ENCODE measurements at places on chromosomes 3 and 15.

GRCh38 chr3:153829606-153830170 lies 291.5 kb upstream of the ARHGEF26 start:
- DNase-seq, result no peak

DNA sequence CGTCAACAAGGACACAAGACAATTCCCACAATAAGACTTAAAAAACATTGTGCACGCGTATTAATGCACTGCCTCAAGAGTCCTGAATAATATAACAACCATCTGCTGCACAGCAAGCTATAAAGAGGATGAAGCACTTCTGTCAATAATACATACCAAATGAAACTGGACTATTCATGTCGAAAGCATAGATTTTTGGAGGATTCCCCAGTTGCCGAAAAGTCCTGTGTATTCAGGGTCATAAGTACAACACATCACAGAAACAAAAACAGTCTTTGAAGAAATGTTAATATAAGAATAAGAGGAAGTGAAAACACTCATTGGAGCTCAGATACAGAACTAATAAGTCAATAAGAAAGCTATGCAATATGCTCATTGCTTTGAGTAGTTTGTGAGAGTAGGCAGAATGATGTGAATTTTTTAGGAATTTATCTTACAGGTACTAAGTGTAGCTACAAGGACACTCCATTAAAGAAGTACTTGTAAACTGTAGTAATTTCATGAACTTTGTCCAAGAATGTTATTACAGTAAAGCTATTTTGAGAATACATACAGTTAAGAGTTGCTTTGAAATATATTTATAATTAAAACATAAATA lies 31.6 kb downstream of the CBLB start:
- DNase-seq, result no peak

GRCh38 chr15:37764733-37765191 lies 169.7 kb upstream of the TMCO5A start:
- peak; percentile 1 for DNase-seq

DNA sequence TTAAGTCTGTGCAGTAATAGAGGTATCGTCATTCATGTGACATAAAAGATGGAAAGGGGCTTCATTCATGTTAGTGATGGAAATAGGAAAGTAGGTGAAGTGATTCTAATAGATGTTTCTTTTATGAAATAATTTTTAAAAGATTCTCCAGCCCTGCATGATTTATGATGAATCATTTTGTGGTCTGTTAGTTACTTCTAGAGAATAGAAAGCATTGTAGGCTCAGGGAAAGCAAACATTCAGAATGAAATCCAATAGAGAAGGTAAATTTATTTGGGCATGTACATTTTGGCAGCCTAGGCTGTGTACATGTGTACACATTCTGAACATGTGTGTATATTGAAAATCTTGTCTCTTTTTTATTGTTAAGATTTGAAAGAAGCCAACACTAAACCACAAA lies 23.1 kb downstream of the PPARG start:
- DNase-seq, result no peak

- no peak for DNase-seq
Measured at GRCh38 chr3:30686176-30686575, 79.8 kb downstream of the TGFBR2 start.

GRCh38 chr3:28042095-28042635 lies 199.3 kb upstream of the CMC1 start:
- DNase-seq, result no peak

DNA sequence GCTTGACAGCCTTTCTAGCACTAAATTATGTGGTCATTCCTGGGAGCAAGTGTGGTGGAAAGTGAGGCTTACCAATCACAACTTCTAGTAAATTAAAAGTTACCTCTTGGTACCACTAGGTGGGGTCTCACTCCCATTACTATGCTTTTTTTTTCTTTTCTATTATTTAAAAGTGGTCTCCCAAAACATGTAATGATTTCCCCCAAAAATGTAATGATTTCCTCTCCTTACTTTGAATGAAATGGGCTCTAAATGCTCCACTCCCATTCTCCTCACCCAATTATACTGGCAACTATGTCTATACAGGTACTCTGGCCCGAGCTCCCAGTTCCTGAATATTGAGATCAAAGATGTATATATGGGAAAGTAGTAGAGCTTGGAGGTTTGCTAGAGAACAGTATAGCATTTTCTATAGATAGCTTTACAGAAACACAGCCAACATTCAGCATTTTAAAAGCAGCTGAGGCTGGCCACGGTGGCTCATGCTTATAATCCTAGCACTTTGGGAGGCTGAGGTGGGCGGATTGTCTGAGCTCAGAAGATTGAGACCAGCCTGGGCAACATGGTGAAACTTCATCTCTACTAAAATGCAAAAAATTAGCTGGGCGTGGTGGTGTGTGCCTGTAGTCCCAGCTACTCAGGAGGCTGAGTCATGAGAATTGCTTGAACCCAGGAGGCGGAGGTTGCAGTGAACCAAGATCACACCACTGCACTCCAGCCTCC lies 70.9 kb downstream of the DCUN1D1 start:
- DNase-seq, result no peak

DNA sequence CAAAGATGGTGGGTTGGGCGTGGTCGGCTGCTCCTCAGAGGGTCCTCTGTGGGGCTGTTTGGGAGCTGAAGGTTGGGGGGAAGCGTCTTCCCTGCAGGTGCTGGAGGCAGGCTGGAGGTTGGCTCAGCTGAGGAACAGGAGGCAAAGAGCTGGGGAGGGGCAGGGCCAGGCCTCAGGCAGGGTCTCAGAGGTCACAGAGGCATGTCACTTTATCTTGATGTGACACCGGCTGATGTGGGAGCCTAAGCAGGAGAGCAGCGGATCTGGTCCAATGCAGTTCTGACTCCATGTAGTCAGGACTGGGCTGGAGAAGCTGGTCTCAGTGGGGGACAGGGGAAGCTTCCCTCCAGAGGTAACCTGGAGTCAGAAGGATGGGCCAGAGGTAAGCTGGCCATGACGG lies 7.7 kb upstream of the GNAT1 start:
- DNase-seq, result no peak

- DNase-seq, result no peak
Measured at GRCh38 chr3:37310666-37311050, 136.3 kb upstream of the LRRFIP2 start.

GRCh38 chr3:37675833-37676596 lies 185.7 kb upstream of the CTDSPL start:
- DNase-seq, result no peak

- no peak for DNase-seq
Measured at GRCh38 chr3:98734735-98735134, 28.4 kb upstream of the ST3GAL6 start.
